Right ventricle myocardium superior (tissue), 1 donor: ENCODE measurements at places on chromosomes 12 and 14.
A peak's percentile ranks its signal among the peaks of the same experiment; 100 is the strongest.

- DNase-seq = no peak
Observed at GRCh38 chr14:99821519-99822508, 28.6 kb downstream of the EML1 start.

GRCh38 chr14:20846560-20846959 is 43.9 kb upstream of the RNASE1 start:
- DNase-seq = no peak

DNA sequence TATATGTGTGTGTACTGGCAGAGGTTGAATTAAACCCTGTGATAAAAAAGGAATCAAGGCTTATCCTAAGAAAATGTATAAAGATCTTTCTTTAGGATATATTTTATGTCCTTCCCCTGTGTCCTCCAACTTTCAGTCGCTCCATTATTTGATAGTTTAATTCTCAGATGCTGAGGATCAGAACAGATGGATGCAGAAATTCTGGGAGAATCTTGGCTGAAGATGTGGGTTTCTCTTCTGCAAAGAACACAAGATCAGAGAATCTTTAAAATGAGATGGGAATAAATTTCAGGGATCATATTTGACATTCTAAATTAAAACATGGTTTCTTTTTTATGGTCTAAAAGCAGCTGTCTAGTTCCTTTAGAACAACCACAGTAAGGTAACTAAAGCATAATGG is 37.9 kb downstream of the LRFN5 start:
- no peak for DNase-seq

GRCh38 chr14:42200957-42201356 is 594.3 kb downstream of the LRFN5 start:
- DNase-seq = no peak

- no peak for DNase-seq
Observed at GRCh38 chr14:58299401-58300330, 1.3 kb downstream of the ARID4A start.

DNA sequence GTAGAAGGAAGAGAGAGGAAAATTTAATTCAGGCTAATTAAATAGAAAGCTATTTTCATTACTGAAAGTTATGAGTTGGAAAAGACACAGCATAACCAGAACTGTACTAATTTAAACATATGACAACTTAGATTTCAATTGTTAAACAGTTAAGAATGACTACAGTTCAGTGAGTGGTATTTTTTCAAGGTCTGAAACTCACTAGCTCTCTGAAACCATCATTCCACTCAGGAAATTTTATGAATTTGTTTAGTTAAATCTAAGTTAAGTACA is 62.4 kb downstream of the EPS8 start:
- no peak for DNase-seq

DNA sequence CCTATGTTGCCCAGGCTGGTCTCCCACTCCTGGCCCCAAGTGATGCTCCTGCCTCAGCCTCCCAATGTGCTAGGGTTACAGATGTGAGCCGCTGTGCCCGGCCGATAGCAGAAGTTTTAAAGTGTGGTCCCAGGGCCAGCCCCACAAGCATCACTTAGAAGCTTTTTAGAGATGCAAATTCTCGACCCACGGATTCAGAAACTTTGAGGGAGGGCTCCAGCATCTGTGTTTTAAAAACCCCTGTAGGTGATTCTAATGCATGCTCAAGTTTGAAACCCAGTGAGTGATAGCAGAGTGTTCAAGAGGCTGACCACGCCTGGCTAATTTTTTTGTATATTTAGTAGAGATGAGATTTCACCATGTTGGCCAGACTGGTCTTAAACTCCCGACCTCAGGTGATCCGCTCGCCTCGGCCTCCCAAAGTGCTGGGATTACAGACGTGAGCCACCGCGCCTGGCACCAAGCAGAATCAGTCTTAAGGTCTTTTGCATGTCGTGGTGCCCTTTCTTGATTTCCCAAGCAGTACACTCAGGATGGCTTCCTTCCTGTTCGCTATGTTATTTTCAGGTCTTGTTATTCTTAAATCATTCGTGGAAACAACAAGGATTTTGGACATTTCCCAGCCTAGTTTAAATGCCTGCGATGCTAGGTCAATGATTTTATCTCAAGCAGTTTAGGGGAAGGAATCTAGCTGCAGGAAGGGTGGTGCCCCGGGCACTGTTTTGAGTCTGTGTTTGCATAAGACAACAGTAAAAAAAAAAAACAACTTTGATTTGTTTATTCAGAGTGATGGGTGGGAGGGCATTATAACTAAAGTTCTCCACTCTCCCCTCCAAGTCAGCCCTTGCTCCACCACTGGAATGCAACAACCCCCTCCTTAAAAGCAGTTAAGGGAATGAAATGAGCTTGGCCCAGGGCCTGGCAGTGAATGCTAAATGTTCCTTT is 9.2 kb upstream of the RILPL2 start:
- peak; percentile 56 for DNase-seq

- no peak for DNase-seq
Observed at GRCh38 chr14:77763316-77763715, 2.4 kb upstream of the SNW1 start.

GRCh38 chr14:76264384-76264783 is 111.6 kb upstream of the ESRRB start:
- no peak for DNase-seq

DNA sequence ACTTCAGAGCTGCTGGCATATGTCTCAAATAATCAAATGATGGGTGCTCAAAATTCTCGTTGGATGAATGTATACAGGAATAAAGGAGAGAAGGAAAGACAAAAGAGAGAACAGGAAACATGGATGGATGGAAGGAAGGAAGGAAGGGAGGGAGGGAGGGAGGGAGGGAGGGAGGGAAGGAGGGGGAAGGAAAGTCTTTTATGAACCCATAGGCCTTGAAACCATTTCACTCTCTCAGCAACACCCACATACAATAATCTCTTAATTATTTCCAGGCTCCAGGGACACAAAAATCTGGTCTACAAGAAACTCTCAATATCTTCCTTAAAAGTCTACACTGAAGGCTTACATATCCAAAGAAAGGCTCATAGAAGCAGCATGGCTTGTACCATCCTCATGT is 363.4 kb upstream of the TMPO start:
- no peak for DNase-seq

DNA sequence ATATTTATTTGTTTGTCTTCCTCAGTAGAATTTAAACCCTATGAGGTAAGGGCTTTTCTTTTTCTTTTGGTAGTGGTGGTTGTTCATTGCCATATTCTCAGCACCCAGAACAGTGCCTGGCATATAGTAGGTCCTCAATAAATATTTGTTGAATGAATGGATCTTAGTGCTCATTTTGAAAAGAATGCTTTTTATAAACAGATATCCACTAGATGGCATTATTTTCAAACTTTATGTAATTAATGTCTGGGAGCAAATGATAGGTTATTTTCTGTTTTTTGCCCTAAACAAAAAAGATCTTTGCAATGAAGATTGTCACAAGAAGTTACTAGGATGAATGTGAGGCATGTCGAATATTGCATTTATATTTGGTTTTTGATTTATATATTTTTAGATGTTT is 64.1 kb downstream of the RAD51B start:
- no peak for DNase-seq

GRCh38 chr14:58198086-58198485 is 1.9 kb upstream of the ACTR10 start:
- no peak for DNase-seq

- DNase-seq = no peak
Observed at GRCh38 chr14:70640938-70641547, 673 bp upstream of the TTC9 start.

- DNase-seq = no peak
Observed at GRCh38 chr14:75531660-75532317, 9.5 kb downstream of the BATF start.

- no peak for DNase-seq
Observed at GRCh38 chr14:38731962-38732361, 371.1 kb downstream of the SEC23A start.

GRCh38 chr12:52925717-52926595 is 21.1 kb upstream of the KRT8 start:
- DNase-seq = no peak

DNA sequence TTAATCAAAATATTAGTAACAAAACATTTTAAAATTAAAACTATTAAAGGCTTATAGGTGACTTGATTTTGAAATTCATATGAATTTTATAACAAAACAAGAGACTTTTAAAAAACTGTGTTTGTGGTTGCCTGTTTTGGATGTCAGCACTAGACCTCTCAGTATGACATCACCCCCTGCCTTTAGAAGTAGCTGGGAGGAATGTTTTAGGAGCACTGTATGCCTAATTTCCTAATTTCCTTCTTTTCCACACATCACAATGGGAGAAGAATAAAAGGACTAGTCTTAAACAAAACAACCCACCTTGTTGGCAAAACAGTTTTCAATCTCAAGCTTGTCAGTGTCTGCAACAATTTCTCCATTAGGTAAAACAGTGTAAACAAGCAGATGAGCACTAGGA is 48.1 kb upstream of the PZP start:
- DNase-seq = no peak

GRCh38 chr12:115543269-115543668 is 734.2 kb downstream of the MED13L start:
- DNase-seq = no peak

- no peak for DNase-seq
Observed at GRCh38 chr12:131853832-131854797, 25.9 kb downstream of the MMP17 start.

GRCh38 chr14:90523961-90524875 is 127.4 kb downstream of the CALM1 start:
- DNase-seq = peak; percentile 34

DNA sequence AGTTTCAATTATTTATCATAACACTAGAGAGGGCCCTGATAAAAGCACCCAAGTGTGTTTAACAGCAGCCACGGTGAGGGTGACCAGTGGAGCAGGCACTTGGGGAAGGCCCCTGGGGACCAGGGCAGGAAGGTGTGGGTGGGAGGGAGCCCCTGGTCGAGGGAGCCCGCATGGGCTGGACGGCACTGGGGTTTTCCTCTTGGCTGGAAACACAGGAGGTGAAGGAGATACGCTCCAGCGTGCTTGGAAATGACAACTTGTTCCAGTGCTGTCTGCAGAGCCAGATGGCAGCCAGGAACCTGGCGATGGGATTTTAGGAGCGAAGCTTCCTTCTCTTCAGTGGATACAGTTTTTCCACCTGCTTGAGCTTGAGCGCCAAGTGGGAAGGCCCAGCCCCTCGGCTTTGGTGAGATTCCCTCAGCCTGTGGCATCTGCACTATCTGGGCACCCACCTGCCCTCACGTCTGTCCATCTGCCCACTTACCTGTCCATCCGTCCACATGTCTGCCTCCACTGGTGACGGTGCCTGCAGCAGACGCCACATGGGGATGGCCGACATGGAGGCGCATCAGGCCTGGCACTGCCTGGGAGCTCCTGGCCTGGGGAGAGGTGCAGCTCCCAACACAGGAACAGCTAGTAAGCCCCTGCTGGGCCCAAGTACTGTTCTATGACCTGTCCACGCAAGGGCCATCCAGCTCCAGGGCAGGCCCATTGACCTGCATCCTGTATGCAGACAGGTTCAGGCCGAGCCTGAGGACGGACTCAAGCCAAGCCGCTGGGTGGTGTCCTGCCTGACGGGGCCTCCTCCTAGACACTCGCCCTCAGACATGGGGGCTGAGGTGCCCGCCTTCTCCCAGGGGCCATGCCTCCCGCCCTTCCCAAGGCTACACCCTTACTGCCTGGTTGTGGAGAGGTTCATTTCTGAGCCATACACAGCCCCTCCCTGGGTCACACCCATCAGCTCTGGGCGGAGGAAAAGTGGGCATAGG is 192.2 kb upstream of the C14orf180 start:
- DNase-seq = no peak

DNA sequence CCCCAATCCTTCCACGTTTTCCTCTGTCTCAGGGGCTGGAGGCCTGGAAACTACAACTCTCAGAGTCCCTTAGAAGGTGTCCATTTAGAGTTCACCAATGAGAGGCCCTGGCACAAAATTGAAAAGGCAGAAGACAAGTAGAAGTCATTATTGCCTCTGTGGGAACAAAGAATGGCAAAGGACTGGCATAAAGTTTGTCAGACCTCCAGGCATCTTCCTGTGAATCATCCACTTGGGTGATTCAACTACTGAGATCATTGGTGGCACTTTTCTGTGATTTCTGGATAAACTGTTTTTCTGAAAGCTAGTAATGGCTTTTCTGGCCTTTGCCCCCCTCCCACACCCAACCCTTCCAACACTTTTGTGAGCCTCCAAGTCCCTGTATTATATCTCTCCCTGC is 42.6 kb upstream of the C12orf42 start:
- no peak for DNase-seq

- DNase-seq = no peak
Observed at GRCh38 chr12:20206410-20206809, 161.9 kb upstream of the PDE3A start.
